ENCODE measurements at places on chromosomes 2 and 18.

DNA sequence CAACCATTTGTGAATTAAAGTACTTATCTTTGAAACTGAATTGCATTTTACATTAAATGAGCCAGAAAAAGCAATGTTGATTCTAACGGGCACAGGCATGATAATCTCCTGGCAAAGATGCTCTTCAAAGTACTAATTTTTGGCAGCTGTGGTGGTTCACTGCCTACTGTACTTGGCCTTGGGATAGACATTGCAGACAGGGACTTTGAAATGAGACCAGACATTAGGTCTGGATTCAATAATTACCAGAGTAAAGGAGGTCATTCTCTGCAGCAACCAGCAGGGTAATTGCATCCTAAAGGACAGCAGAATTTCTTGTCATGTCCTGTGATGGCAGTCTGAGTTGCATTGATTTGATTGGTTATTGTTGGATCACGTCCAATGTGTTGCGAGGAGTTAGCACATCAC, 986.5 kb downstream of the TDRD15 start:
- no peak for DNase-seq

- no peak for DNase-seq
Observed at GRCh38 chr2:212548455-212548819, 9.8 kb upstream of the ERBB4 start.

- no peak for DNase-seq
Observed at GRCh38 chr18:21803495-21803894, 62.9 kb downstream of the MIB1 start.

DNA sequence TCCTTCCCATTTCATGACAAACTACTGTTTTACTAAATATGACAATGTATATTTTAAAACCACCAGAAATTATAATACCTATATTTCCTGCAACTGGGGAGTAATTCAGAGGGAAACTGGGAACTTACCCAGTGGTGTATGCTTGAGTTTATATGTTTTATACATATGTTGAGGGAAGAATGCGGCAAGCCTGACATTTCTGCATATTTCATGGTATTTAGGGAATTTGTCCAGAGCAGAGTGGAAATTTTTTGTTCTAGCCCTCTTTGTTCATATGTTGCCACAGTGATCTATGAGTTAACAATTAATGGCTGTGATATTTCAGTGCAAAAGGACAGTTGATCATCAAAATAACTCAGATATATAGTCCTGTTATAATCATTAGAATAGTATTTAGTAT, 230.8 kb upstream of the VWC2L start:
- DNase-seq, result no peak

GRCh38 chr2:85681372-85681763, 12.8 kb upstream of the GNLY start:
- DNase-seq, result no peak

- no peak for DNase-seq
Observed at GRCh38 chr18:42413870-42414269, 458.8 kb downstream of the PIK3C3 start.

- no peak for DNase-seq
Observed at GRCh38 chr18:48013162-48013561, 82.7 kb upstream of the SMAD2 start.

DNA sequence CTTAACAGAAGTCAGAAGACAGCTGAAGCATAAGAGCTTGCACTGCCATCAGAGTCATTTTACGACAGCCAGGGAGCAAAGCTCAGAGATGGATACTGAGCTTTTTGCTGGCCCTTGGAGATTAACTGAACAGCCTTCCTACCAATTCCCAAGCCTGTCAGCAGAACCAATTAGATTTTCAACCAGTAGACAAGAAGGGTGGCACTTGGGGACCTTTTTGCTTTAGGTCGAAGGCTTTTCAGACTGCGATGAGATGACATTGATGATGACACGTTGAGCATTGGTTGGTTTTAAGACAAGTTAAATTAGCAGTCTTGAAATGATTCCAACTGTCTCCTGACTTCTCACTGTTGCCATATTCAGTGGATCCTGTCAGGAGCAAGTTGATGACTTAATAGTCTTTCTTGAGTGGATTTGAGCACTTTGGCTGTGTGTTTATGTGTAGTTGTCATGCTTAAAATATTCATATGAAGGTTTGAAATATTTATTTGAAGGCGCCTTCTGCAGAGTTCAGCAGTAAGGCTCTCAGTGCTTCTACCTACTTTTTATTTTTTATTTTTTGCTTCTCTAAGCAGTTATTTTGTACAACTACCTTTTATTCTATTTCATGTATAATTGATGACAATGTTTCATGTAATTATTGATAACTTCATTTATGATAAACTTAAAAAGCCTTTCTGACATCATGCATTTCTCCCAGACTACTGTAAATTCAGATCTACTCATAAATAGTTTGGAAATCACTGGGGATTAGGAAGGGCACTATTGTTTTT, 256.7 kb downstream of the CAMKMT start:
- no peak for DNase-seq

- no peak for DNase-seq
Observed at GRCh38 chr2:74559912-74560311, 5.4 kb downstream of the DOK1 start.

GRCh38 chr2:101619191-101619591, 78.3 kb upstream of the MAP4K4 start:
- no peak for DNase-seq

DNA sequence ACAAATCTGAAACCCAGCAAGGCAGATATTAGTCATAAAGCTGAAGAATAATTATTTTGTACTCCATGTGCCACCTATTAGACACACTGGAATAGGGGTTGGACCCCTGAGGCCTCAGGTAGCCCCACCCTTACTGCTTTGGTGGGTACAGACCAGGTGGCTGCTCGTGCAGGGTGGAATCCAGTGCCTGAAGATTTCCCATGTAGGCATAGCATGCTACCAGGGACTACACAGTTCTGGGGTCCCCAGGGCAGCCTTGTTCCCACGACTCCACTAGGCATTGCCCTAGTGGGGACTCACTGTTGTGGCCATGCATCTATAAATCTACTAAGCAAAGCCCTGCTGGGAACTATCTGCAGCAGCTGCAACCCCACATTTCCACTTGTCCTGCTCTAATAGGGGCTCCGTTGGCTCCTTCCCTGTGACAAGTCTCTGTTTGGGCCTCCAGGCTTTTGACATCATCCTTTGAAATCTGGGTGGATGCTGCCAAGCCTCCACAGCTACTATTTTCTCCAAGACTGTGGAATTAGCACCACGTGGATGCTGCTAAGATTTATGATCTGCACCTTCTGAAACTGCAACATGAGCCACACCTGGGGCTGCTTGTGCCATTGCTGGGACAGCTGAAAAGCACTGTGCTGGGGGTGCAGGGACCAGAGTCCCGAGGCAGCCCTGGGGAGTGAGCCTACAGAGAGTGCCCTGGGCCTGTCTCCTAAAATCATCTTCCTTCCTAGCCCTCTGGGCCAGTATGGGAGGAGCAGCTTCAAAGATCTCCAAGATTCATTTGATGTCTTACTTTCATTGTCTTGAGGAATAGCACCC, 303.8 kb downstream of the FSIP2 start:
- DNase-seq, result no peak

DNA sequence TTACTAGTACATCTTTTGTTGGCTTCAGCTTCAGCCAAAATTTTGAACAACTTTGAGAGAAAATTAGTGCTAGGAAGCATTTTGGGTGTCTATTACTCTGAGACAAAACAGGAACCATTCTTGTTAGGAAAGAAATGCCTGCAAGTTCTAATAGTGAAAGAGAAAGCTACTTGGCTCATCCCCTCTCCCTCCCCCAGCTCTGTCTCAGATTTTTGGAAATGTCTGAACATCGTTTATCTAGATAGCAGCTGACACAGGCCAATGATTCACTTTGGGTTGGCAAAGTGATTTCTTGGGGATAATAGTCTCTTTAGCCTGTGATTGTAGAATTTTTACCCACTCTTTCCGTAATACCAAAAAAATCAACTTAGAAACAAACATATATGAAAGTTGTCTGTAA, 42.3 kb upstream of the PTPRM start:
- DNase-seq, result no peak

DNA sequence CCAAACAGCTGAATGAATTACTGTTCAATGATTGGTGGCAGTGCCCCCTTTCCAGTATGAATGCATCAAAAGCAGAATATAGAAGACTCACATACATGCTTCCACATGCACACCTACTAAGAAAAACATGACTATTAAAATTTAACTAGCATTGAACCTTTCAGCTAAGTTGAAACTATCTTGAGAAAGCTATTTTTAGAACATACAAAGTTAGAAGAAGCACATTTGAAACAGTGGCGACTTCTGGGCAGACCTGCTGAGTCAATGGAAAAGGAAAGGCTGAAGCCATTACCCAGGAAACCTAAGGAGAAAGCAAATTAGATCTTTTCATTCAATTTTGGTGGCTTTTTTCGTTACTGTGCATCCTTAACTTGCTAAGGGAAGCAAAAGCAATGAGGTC, 55.9 kb downstream of the PLA2R1 start:
- DNase-seq, result no peak

DNA sequence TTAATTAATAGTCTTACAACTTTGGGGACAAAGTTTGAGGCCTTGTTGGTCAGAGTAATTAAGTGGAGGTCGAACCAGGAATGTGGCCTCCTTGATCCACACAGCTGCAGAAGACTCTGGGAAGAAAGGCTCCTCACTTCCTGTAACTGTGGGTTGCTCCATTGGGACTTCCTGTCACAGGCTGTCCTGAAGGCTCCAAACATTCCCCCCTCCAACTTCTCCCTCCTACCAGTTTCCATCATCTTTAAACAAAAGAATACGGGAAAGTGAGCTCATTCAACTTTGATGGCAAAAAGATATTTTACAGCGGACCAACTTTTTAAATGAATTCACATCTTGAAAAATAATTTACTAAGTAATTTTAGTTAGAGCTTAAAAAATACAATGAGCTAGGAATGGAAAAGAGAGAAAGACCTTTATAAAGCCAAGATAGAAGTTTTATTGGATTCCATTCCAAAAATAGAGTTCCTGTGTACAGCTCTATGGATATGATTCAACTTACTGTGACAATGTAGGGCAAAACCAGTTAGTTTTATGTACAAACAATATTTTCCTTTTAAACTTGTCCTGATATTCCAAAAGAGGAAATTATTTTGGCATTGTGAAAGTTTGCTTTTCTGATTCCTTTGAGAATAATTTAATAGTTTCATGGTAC, 212.0 kb upstream of the NABP1 start:
- no peak for DNase-seq

DNA sequence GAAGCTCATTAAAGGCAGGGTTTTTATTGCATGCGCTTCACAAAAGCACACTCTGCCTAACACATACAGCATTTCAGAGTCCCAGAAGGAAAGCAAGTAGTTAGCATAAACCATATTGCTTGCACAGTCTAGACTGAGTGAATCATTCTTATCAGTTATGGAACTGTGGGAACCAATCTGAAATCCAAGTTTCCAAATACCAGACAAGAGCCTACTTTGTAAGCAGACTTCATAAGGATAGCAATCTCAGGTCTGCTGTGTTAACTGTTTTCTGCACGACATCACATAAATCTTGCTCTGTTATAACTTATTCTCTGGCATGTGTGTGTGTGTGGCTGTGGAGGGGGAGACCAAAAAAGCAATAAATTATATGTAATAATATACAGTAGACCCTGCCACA, 608.1 kb upstream of the REG3G start:
- DNase-seq, result no peak

DNA sequence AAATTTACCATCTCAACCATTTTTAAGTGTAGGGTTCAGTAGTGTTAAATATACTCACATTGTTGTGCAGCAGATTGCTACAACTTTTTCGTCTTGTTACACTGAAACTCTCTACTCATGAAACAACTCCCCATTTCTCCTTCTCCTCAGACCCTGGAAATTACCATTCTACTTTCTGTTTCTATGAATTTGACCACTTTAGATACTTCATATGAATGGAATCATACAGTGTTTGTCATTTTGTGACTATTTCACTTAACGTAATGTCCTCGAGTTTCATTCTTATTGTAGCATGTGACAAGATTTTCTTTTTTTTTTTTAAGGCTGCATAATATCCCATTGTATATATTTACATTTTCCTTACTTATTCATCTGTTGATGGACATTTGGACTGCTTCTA, 203.8 kb downstream of the PLCL1 start:
- no peak for DNase-seq

- no peak for DNase-seq
Observed at GRCh38 chr2:121821476-121822158, 66.2 kb downstream of the TSN start.

DNA sequence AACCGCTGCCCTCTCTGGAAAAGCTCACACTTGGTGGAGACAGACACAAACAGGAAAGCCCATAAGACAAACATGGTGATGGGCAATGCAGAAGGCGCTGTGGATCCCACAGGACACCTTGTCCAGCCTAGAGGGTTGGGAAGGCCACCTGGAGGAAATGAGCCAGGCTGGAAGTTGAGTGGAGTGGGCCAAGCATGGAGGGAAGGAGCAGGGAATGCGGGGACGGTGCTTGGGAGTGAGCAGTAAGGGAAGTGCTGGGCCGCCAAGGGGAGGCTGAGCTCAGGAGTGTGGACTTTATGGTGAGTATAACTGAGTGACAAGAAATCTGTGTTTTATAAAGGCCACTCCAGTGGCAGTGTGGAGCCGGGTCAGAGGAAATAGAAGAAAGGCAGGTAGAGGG, 2.8 kb upstream of the GRHL1 start:
- DNase-seq, result no peak

GRCh38 chr2:204545861-204546735, 823 bp downstream of the PARD3B start:
- no peak for DNase-seq

DNA sequence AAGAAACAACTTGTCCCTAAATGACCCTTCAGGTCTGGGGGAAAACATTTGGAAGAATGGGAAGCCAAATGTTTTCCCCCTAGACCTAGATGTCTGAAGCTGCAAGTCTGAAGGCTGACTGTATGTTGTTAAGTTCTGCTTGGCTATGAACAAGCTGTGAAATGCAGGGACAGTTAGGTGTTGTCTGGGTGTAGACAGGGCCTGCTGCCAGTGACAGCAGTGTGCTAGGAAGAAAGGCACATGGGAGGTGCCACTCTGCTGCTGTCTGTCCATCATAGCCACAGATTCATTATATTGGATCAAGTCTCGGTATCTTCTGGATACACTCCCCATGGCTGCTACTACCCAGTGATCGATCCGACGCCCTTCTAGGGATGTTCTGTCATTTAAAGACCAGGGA, 265.9 kb upstream of the PXDN start:
- no peak for DNase-seq

- DNase-seq, result no peak
Observed at GRCh38 chr2:82224301-82224940, 1919.9 kb upstream of the LRRTM1 start.

- DNase-seq, result no peak
Observed at GRCh38 chr2:10941383-10941782, 29.6 kb downstream of the KCNF1 start.

DNA sequence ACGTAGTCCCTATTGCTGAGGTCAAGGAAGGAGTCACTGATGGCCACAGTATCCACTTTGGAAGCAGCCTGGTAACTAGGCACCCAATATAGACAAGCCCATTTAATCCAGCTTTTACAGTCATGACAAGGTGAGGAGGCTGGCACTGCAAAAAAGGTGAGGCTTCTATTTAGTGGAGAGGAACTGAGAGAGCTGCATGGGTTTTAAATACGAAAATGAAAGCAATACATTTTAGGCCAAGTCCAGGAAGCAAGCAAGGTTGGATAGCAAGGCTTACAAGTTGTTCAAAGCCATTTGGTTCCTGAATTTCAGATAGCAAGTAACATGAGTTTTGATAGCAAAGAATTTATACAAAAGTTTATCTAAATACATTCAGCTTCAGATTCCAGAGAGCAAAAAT, 80.4 kb downstream of the SGPP2 start:
- no peak for DNase-seq

- DNase-seq, result no peak
Observed at GRCh38 chr2:11933854-11934253, 187.4 kb downstream of the LPIN1 start.

GRCh38 chr2:230751062-230751461, 38.4 kb downstream of the CAB39 start:
- DNase-seq, result no peak
